ENCODE measurements at places on chromosomes 1 and 21.

DNA sequence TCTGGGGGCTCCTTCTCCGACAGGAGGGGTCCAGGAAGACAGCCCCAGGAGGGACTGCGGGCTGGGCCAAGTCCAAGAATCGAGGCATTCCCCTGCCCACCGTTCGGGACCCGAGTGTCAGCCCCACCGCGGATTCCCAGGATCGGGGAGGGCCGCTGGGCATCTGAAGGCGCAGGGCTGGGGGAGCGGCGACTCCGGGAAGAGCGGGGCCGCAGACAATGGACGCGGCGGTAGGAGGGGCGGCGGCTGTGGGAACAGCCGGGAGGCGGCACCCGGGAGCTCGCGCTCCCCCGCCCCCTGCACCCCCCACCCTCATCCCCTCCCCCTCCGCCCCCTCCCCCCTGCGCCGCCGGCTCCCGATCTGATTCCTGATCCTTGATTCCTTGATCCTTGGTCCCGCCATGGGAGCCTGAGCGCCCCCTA, at the start of gene VANGL2:
Gene VANGL2 (plus strand): TSS at position 342 of the 423 bp plus-strand sequence. CDS start 15,274 bp downstream, outside the sequence.
- DNase-seq: peak; percentile 90

GRCh38 chr1:21950734-21951133, 13.6 kb upstream of the HSPG2 start:
- no peak for DNase-seq

GRCh38 chr1:179366093-179366800, 476 bp downstream of the AXDND1 start:
- DNase-seq: no peak

GRCh38 chr1:155706139-155706538, 17.2 kb downstream of the DAP3 start:
- no peak for DNase-seq

DNA sequence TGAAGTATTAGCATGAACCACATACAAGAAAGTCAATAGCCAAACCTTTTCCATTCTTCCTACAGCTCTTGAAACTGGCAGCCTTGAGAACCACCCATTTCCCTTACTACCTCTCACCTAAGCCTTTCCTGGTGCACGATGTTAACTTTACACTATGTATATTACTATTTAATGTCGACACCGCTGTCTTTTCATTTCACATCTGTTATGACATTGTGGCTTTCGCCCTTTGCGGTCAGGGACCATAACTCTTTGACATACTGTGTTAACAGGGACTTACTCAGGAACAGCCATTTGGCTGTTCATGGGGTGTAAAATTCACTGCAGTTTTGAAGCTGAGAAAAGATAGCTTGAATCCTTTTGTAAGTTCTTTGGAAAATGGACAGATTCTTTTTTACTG, 21.1 kb upstream of the GPR88 start:
- no peak for DNase-seq

- DNase-seq: no peak
Measured at GRCh38 chr1:51270751-51271150, 34.7 kb downstream of the RNF11 start.

DNA sequence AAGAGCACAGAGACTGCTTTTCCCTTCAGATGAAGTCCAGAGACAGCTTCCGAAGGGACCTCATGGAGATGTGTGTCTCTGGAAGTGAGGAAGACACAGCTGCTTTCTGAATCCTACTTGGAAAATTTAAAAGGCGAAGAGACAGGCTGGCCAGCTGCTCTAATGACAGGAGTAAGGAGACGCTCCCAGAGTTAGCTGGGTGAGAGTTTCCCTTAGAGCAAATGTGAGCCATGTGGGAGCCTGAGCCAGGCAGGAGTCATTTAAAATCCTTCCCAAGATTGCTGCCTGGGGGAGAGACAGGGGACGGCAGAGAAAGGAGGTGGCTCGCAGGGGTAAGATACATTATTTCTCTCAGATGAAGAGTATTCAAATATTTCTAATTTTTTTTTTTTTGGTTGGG, 53.1 kb downstream of the ZNF326 start:
- DNase-seq: no peak

- no peak for DNase-seq
Measured at GRCh38 chr1:230037261-230037660, 29.8 kb upstream of the GALNT2 start.

DNA sequence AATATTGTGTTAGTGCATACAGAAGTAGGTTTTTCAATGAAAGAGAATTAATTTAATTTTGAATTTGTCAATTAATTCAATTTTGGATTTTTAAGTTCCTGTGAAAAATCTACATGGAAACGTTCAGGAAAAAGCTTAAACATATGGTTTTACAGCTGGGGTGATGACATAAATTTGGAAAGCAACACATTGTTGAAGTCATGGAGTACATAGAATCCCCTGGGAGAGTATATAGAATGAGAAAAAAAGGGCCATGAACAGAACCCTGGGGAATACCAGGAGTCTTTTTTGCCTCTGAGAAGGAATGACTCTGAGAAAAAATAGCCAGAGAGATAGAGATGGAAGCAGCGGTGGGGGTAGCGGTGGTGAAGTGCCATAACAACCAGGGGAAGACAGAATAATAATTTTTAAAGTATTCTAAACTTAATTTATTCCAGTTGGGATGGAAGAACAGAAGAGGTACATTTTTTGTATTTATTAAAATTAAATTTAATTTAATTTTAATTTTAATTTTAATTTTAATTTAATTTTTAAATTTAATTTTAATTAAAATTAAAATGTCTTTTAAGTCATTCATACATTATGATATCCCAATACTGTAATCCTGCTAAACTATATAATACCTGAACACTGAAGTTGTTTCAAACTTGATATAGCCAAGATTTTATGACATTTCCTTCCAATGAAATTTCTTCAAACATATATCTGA, 48.9 kb downstream of the NME7 start:
- no peak for DNase-seq

DNA sequence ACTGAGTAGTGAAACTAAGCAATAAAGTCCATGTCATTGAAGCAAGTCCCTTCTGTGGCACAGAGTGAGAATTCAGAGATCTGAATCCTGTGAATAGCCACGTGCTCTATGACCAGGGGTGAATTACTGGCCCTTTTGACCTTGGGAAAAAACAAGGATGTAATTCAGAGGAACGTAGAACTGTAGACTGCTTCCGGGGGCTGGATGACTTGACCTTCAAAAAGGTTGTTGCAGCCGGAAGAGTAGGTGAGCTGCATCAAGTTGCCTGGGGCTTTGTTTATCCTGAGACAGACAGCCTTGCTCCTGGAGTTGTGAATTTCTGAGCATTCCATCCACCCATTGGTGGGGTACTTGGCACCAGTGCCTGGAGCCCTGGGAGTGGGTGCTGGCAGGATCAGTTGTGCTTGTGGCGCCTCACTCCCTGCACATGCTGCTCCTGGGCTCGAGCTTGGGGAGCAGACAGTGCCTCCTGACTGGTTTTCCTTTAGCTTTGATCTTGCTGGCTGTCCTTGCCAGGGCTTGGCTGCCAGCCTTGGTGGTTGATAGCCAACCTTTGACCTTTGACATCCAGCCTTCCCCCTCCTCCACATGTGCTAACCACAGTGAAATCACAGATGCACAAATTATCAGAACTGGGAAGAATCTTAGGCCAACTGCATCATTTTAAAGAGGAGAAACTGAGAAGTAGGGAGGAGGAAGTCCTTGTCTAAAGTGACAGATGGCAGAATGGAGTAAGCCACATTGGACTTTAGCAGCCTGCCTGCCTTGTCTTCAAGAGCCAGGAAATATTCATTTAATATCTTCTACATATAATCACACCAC, 16.2 kb upstream of the MYOG start:
- no peak for DNase-seq
